ENCODE measurements at places on chromosomes 6 and 20.

DNA sequence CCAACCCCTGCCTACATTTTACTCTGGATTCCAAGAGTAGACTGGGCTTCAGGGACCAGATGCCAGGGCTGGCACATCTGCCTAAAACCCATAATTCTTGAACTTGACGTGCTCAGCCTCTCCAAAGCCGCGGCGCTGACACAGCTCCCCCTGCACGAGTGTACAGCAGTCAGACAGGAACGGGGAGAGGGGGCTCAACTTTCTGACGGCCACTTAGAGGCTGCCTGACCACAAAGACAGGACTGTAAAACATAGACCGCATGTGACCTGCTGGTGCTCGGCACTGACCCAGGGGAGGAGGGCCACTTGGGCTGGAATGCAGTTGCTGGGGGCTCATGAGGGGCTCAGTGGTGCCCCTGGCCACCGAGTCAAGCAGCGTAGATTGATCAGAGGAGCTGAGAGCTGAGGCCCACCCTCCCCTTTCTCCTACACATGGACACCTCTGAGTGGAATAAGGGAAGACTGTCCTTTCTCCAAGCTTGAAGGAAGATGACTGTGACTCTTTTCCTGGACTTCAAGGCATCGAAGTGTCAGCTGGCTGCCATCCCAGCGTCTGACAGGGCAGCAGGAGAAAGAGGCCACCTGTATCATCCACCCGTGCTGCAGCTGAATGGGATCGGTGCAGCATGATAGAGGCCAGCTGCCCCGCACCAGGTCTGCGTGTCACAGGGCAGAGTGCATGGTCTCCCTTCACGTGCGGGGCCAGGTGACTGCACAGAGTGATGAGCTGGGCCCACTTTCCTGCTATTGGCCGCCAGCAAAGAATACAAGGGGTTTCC, 171.3 kb upstream of the AGPAT4 start:
- no peak for DNase-seq

- no peak for DNase-seq
Observed at GRCh38 chr6:118649918-118650581, 1.3 kb downstream of the CEP85L start.

DNA sequence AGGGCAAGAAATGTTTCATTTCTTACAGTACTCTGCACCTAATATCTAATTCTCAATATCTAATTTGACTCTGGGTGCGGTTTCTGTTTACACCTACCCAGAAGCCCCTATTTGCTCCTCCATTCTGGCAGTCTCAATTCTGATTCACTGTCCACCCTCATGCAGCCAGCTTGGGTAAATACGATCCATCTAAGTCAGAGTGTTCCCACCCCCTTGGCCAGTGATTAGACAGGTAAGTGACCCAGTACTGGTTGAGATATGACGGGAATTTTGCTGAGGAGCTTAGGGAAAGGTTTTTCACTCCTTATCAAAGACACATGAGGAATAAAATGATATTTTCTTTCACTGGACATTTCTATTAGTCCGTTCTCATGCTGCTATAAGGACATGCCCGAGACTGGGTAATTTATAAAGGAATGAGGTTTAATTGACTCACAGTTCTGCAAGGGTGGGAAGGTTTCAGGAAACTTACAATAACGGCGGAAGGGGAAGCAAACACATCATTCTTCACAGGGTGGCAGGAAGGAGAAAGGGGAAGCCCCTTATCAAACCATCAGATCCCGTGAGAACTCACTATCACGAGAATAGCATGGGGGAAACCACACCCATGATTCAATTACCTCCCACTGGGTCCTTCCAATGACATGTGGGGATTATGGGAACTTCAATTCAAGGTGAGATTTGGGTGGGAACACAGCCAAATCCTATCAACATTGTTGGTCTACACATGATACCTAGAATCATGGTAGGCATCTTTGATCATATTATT, 29.4 kb downstream of the GLO1 start:
- no peak for DNase-seq

DNA sequence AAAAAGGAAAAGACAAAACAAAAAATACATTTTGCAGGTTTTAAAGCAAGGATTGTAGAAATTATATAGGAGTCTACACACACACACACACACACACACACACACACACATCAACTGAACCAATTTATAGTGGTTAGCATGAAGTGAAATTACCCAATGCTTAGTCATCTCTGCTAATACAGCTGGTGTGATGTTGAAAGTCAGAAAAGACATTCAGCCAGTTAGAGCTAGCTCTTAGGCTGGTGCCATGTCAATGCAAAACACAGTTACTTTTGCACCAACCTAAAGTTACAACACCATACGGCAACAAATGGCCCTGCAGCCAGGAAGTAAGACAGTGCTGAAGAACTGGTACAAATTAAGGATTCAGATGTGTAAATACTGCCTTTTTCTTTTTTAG, 15.2 kb downstream of the FAM210B start:
- DNase-seq, result no peak

DNA sequence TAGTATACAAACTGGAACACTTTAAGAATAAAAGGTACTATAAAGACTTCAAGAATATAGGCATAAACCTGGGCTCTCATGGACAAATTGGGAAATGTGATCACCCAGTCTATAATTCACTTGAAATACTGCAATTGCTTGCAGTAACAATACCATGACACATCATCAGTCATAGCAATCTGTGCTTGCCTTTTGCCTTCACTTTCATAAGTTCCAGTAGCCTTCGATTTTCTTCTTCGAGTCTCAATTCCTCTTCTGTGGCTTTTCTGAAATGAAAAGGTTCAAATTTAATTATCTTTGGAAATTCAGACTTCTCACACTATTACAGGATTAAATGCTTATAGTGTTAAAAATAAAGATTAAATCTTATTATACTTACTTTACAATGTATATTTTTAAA, 96.3 kb upstream of the ZBTB24 start:
- no peak for DNase-seq

DNA sequence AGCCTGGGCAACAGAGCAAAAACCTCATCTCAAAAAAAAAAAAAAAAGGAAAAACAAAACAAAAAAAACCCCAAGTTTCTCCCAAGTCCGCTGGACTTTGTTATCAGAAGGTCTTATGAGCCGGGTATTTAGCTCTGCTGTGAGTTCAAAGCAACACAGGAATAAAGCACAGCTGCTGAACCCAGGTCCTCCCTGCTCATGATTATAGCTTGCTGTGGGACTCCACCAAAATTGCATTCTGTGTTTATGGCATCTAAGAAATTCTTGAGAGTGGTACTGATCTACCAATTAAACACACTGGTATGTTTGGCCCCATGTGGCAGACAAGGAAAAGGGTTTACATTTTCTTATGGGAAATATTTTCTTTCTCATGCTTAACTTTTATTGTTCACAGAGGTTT, 93.6 kb upstream of the NEDD9 start:
- DNase-seq, result no peak

DNA sequence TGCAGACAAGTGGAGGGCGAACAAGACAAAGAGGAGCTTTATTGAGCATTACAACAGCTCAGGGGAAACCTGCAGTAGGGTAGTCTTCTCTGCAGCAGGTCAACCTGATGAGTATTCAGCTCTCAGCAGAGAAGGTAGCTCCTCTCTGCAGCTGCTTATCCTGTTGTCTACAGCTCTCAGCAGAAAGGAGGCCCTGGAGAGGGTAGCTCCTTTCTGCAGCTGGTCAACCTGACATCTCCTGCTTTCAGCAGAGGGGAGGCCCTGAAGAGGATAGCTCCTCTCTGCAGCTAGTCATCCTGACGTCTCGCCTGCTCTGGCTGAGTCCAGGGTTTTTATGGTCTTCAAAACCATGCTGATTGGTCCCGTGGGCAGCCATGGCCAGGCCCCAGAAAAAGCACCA, 113.6 kb downstream of the CD24 start:
- DNase-seq, result no peak

Measured in Right ventricle myocardium inferior (tissue), 1 donor.